ENCODE measurements at places on chromosomes 4 and X.

- DNase-seq: no peak
Observed at GRCh38 chr4:76012388-76012801, 5.1 kb upstream of the CXCL9 start.

GRCh38 chrX:147764868-147765267, 146.9 kb upstream of the FMR1 start:
- no peak for DNase-seq

DNA sequence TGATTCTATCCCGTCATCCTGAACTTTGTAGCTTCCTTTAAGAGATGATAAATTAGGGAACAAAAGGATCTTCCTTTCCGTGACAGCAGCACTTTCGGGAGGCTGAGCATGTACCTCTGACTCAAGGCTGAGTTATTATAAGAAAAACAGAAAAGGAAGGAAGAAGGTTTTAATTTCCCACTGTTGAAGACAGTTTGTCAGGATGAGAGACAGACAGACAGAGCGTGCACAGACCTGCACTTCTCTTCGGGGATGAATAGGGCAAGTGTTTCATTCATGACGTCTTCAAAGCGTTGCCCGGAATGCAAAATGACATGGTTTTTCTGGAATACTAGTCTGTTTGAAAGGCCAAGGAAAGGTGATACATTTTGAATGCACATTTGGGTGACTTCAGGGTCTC, 405.3 kb upstream of the FAT1 start:
- no peak for DNase-seq

DNA sequence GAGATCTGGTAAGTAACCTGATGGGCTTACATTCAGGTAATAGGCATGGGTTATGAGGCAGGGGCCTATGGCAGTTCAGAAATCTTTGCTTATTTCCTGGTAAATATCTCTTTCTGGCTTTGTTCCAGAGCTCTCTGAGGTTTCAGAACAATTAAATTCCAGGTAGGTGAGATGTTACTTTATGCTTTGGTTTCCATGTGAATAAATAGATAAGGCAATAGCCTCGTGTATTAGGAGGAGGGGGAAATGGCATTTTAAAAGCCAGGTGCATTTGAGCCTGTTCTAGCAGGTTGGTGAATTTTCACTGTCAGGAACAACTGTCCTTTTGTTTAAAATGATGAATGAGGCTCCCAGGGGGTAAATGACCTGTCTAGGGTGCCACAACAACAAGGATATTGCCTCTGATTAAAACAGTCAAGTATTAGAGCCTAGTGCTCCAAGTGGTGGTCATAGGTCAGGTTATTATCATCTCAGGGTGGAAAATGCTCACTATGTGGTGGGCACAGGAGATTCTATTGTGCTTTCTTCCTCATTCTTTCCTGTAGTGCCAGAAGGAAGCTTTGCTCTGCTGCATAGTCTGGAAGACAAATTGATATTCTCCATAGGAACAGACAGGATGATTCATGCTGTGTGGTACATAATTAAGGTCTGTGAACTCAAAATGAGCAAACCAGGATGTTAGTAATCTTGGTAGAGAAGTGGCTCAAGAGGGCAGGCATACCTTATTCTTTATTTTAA, 296.2 kb downstream of the INPP4B start:
- peak; percentile 40 for DNase-seq

GRCh38 chr4:139915037-139915436, 238.9 kb downstream of the MAML3 start:
- DNase-seq: no peak

DNA sequence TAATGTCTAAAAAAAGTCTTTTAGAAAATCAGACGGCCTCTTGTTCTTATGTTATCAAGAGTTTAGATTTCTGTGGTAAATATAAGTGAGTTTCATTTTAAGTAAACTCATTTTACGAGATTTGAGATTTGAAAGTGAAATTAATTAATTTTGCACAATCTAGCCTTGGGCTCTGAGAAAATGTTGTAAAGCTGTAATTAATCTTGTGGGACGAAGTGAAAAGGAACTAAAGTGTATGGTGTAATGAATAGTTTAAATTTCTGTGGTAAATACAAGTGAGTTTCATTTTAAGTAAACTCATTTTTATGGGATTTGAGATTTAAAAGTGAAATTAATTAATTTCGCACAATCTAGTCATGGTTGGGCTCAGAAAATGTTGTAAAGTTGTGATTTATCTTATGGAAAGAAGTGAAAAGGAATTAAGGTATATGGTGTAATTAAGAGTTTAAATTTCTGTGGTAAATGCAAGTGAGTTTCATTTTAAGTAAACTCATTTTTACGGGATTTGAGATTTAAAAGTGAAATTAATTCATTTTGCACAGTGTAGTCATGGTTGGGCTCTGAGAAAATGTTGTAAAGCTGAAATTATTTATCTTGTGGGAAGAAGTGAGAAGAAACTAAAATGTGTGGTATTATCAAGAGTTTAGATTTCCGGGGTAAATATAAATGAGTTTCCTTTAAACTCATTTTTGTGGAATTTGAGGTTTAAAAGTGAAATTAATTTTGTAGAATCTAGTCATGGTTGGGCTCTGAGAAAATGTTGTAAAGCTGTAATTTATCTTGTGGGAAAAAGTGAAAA, 1.6 kb downstream of the SCML1 start:
- DNase-seq: no peak

GRCh38 chr4:128516301-128516969, 228.8 kb upstream of the PGRMC2 start:
- DNase-seq: no peak

GRCh38 chr4:43369036-43369594, 476.6 kb downstream of the GRXCR1 start:
- no peak for DNase-seq

DNA sequence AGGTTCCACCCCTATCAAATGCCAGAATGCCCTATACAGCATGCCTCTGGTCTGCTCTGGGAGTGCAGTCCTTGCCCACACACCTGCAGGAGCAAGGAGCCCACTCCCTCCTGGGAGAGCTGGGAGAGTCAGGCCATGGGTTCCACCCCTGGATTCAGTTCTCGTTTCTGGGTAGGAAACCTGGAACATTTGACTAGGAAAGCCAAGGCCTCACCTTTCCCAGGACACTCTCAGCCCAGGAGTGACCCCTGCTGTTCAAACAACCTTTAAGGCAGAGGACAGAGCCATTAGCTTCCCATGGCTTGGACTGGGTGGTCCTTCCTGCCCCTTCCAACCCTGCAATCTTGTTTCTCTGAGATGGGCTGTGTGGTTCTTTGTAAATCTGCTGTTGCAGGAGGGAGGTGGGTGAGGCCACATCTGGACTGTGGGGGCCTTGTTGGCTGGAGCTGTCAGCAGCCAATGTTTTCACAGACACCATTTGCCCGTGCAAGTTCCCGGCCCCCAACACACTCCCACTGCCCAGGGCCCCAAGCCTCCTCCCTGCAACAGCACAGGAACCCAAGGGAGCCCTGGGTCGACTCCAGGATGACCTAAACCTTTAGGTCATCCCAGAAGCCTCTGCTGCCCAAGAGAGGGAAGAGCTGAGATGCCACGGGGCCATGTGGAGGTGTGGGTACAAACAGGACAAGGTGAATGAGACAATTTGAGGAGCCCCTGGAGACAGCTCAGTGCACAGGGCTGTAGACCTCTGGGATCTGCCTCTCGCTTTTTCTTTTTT, 104.4 kb downstream of the PJA1 start:
- no peak for DNase-seq

DNA sequence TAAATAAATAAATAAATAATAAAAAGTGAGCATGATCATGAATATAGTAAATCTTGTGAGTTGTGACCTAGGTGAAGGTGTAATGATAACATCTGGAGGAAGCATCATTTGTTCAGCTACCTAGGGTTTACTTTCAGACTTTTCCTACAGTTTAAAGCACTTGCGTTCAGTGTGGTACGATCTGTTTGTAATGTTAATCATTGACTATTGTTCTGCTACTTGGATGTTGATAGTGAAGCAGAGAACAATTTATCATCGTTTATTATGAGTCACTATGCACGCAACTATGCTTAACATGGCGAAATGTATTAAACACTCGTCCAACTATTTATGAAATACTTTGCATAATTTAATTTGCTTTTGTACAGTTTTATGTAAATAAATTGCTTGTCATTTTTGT, 426.2 kb downstream of the PCDH7 start:
- DNase-seq: no peak

- no peak for DNase-seq
Observed at GRCh38 chr4:120858776-120859175, 63.8 kb downstream of the PRDM5 start.

DNA sequence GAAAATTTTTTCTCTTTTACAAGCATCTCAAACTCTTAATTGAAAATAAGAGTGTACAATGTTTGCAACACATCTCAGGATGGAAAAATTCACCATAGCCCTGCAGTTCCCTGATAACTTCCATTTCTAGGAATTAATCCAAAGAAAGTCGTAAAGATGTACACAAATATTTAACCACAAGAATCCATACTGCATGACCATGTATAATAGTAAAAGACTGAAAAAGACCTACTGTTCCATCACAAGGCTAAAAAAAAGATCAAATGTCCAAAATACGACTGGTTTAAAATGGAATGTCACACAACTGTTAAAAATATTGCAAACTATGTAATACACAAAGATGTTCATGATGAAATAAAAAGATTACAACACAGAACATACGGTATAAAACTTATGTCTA, 32.1 kb downstream of the HUWE1 start:
- DNase-seq: no peak

- peak; percentile 23 for DNase-seq
Observed at GRCh38 chr4:77699731-77700210, 94.2 kb downstream of the CXCL13 start.

DNA sequence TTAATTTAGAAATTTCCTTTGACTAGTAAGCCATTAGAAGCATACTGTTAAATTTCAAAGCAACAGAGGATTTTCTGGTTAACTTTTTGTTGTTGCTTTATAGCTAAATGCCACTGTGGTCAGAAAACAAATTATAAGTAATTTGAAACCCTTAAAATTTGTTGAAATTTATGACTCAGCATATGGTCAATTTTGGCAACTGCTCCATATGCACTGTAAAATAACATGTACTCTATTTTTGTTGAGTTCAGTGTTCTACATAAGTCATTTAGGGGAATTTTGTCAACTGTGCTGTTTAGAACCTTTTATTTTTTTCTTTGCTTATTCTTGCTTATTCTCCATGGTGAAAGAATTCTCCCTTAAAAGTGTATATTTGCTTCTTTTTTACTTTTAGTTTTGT, 28.6 kb downstream of the SCLT1 start:
- DNase-seq: no peak

GRCh38 chr4:5376015-5376414, 324.7 kb downstream of the STK32B start:
- DNase-seq: no peak

DNA sequence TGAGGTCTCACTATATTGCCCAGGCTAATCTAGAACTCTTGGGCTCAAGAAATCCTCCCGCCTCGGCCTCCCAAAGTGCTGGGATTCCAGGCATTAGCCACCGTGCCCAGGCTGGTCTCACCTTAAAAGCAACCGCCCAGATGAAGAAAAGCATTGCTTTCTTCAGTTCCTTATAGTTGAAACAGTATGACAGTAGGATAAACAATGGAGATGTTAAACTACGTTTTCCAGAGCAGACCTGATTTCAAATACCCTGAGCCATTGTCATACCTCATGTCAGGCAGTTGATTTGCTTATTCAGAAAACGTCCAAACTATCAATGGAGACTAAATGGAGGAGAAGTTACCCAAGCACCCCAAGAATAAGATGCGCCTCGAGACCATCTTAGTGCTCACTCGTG, 26.3 kb upstream of the TMEM131L start:
- DNase-seq: no peak

GRCh38 chr4:105957680-105958079, 62.4 kb downstream of the NPNT start:
- DNase-seq: no peak
